Naive thymus-derived CD4-positive, alpha-beta T cell (primary cell): ENCODE measurements at places on chromosomes 6 and 20.

DNA sequence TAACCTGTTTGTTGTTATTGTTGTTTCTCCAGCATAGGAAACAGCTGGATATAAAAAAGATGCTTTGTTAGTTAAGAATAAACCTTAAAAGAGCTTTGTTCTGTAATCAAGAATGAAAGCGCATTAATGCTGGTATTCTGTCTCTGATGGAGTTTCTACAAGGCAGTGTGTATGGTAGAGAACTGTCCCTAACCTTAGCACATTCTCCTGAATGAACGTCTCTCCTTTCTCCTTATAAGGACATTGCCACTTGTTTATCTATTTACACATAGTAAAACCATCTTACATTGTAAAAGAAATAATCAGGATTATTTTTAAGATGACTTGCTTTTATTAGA, 33.8 kb upstream of the LCA5 start:
- no peaks in the 10 kb centered on the region for H3K27me3 ChIP-seq
- H3K4me3 ChIP-seq: no peak overlapping the region
- H3K36me3 ChIP-seq: no peaks in the 10 kb centered on the region
- no peaks in the 10 kb centered on the region for H3K4me1 ChIP-seq

DNA sequence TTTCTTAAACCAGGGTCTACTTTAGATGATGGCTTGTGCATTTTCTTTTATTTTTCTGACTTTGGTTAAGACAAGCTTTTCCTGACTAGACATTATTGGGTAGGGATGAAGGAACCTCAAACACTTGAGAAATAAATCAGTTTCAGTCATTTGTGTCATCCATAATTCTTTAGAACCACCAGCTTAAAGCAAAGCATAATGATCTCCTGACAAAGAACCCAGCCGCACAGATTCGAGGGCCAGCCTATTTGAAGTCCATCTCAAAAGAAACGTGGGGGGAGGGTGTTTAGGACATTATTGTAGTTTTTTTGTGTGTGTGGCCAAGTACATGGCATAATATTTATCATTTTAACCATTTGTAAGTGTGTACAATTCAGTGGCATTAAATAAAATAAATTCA, 6.3 kb upstream of the TCP11 start:
- no peak overlapping the region for H3K27ac ChIP-seq
- H3K36me3 ChIP-seq: no peaks in the 10 kb centered on the region

DNA sequence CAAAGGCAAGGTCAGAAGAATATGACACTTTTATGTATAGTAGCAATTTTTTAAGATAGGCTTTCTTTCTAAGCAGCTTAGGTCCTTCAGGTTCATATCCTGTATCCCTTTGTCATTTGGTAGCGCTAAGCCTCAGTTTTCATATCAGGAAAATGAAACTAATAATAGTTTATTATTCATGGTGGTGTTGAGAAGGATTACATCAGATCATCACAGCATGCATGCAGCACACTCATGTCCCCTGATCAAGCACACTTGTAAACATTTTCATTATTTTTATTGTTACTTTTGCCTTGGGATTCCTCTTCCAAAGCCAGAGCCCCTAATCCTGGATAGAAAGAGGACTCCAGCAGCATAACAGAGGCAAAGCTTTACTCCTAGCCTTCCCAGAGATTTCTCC, 70.2 kb upstream of the ADGRF1 start:
- H3K27ac ChIP-seq: no peak overlapping the region
- H3K36me3 ChIP-seq: no peaks in the 10 kb centered on the region
- no peak overlapping the region for H3K4me3 ChIP-seq
- peaks cover 2% of the 10 kb centered on the region for H3K27me3 ChIP-seq
- no peaks in the 10 kb centered on the region for H3K4me1 ChIP-seq

GRCh38 chr20:4603724-4604123, 118.0 kb upstream of the PRND start:
- no peak overlapping the region for H3K27ac ChIP-seq
- no peak for DNase-seq
- no peaks in the 10 kb centered on the region for H3K4me1 ChIP-seq
- H3K27me3 ChIP-seq: no peaks in the 10 kb centered on the region
- H3K4me3 ChIP-seq: no peak overlapping the region
- no peaks in the 10 kb centered on the region for H3K36me3 ChIP-seq

DNA sequence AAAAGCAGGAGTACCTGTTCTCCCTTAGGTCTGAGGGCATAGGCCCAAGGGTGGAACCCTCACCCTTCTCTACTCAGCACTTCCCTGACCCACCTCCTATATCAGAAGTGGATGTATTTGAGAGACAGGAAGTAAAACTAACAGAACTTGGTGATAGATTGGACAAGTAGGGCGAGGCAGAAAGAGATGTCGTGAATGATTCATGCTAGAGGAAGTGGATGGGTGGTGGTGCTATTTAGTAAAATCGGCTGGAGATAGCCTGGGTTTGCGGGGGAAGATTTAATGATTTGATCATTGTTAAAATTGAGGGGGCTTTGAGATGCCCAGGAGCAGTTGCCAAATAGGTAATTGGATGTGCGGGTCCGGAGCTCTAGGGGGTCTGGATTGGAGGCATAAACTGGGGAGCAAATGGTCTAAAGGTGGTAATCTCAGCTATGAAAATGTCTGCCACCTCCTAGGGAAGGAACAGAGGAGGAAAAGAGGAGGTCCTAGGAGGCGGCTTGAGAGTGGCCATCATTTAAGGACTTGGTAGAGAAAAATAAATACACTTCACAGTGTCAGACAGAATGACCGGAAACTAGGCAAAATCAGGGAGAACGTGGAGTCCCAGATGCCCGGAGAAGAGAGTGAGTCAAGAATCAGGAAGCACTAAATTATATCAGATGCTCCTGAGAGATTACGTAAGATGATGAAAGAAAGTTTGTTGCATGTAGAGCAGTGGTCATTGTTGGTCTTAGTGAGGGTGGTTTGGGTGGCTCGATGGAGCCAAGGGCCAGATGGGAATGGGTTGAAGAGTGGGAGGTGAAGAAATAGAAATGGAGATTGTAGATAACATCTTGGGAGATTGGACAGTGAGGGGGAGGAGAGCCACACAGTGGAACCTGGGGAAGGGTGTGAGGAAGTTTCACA, 142.0 kb downstream of the CEP57L1 start:
- no peaks in the 10 kb centered on the region for H3K36me3 ChIP-seq
- no peaks in the 10 kb centered on the region for H3K4me1 ChIP-seq
- no peak overlapping the region for H3K27ac ChIP-seq
- DNase-seq: no peak
